Liver (tissue), 10 donors: ENCODE measurements at places on chromosomes 1 and 21.
A peak's percentile ranks its signal among the peaks of the same experiment; 100 is the strongest.

- no peaks in the 10 kb centered on the region for H3K27me3 ChIP-seq
- peak overlapping the region; percentile 93 for H3K27ac ChIP-seq
- peak overlapping the region; percentile 93 for H3K4me3 ChIP-seq
These were observed 1.2 kb upstream of the MTFR1L start for GRCh38 chr1:25818569-25818968.

DNA sequence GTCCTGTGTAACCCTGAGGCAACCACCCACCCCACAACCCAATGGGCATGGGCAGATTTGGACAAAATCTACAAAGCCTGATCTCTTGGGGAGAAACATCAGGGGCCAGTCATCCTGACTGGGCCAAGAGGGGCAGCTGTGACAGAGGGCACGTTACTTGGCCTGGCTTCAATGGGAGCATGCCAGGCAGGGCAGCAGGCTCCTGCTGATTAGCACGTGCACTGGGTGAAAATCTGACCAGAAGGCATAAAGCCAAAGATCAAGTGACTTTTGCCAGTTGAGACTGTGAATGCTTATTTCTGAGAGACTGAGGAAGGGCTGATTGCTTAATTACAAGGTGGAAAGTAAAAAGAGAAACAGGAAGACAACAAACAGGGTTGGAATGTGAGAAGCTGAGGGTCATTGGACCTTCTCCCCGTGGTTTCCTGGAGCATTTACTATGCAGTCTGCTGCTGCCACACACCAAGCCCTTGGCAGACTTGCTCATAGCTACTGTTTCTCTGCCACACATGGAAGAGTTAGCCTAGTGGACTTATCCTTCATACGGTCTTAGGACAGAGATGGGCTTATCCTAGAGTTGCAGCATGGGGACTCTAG, 39.8 kb upstream of the TNR start:
- DNase-seq, result no peak
- no peak overlapping the region for H3K27ac ChIP-seq
- no peak overlapping the region for H3K4me3 ChIP-seq
- H3K27me3 ChIP-seq, result no peaks in the 10 kb centered on the region
- H3K36me3 ChIP-seq, result no peaks in the 10 kb centered on the region

DNA sequence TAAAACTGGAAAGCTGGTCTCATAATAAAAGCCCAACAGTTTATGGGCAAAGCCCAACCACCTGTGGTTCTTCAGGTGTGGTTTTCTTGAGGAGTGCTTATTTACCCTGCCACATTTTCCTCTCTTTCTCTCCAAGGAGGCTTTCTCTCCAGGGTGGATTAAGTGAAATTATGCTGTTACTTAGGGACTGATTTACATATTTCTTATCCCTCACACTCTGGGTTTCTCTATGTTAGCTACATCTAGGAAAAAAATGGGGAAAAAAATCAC, 4.8 kb downstream of the TBX19 start:
- H3K4me3 ChIP-seq, result no peak overlapping the region
- peaks cover 2% of the 10 kb centered on the region for H3K36me3 ChIP-seq
- H3K27ac ChIP-seq, result no peak overlapping the region
- H3K27me3 ChIP-seq, result no peaks in the 10 kb centered on the region
- DNase-seq, result no peak

DNA sequence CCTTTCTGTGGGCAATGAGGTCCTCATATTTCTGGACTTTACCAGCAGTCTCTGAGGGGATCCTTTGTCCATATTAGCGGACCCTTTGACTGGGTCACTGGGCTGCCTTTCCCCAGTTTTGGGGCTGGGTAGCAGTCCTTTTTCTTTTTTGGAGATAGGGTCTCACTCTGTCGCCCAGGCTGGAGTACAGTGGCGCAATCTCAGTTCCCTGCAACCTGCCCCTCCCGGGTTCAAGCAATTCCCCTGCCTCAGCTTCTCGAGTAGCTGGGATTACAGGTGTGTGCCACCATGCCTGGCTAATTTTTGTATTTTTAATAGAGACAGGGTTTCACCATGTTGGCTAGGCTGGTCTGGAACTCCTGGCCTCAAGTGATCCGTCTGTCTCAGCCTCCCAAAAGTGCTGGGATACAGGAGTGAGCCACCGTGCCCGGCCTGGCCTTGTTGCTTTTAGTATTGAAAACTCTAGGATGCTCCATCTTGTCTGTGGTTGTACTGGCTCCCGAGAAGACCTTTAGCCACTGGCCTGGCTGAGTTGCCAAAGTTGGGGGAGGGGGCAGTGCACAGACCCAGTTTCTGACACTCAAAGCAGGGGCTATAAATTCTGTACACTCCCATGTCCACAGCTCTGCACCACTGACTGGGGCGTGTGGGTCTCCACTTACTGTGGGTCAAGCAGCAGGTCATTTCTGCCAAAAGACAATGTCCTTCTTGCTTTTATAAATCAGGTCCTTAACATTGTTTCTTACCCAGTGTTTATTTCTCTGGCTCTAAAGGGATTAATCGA, 33.1 kb downstream of the MAN1C1 start:
- H3K27me3 ChIP-seq, result no peaks in the 10 kb centered on the region
- DNase-seq, result no peak
- no peak overlapping the region for H3K4me3 ChIP-seq
- no peak overlapping the region for H3K27ac ChIP-seq
- peaks cover 11% of the 10 kb centered on the region for H3K4me1 ChIP-seq
- no peaks in the 10 kb centered on the region for H3K36me3 ChIP-seq

DNA sequence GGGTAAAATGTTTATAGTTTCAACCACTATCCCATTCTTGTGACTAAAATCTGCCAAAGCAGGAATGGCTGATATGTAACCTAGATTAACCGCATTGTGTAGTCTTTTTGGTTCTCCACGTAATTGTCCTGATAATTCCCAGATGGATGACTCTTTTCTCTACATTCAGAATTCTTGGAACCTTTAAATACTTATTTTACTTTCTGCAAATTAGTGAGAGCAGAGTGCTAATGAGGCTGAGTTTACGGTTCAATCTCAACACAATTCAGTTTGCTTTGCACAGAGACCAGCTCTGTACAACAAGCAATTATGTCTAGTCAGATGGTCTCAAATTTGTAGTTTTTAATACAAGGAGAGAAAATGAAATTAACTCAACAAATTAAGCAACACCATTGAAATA, 9.1 kb downstream of the CRB1 start:
- no peak overlapping the region for H3K27ac ChIP-seq
- H3K4me3 ChIP-seq, result no peak overlapping the region
- no peak for DNase-seq
- no peaks in the 10 kb centered on the region for H3K4me1 ChIP-seq
- no peaks in the 10 kb centered on the region for H3K36me3 ChIP-seq
- H3K27me3 ChIP-seq, result no peaks in the 10 kb centered on the region

GRCh38 chr1:19918057-19918456, 5.4 kb downstream of the PLA2G2E start:
- H3K27ac ChIP-seq, result no peak overlapping the region
- H3K27me3 ChIP-seq, result no peaks in the 10 kb centered on the region
- peaks cover 7% of the 10 kb centered on the region for H3K36me3 ChIP-seq
- H3K4me1 ChIP-seq, result no peaks in the 10 kb centered on the region
- H3K4me3 ChIP-seq, result no peak overlapping the region
- DNase-seq, result peak; percentile 79

GRCh38 chr1:95041491-95042165, 31.1 kb downstream of the ALG14 start:
- DNase-seq, result no peak
- no peaks in the 10 kb centered on the region for H3K27me3 ChIP-seq
- peaks cover 5% of the 10 kb centered on the region for H3K4me1 ChIP-seq
- no peaks in the 10 kb centered on the region for H3K36me3 ChIP-seq

DNA sequence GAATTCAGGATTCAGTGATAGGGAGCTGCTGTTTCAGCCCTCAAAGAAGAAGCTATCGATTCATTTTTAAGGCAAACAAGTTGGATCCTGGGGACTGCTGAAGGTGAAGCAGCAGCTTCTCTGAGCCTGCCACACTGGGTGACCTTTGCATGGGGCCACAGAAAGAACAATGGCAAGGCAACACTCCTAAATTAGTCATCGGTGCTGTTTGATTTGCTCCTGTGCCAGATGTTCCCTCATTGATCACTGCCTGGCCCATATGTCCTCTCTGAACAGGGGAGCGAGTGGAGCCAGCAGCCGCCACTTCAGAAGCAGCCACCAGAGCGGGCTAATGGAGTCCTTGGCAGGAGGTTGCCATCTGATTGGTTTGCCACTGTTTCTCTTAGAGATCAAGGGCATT, 391.5 kb downstream of the NTNG1 start:
- no peak for DNase-seq
- no peaks in the 10 kb centered on the region for H3K4me1 ChIP-seq
- no peaks in the 10 kb centered on the region for H3K36me3 ChIP-seq
- no peak overlapping the region for H3K27ac ChIP-seq
- no peak overlapping the region for H3K4me3 ChIP-seq

DNA sequence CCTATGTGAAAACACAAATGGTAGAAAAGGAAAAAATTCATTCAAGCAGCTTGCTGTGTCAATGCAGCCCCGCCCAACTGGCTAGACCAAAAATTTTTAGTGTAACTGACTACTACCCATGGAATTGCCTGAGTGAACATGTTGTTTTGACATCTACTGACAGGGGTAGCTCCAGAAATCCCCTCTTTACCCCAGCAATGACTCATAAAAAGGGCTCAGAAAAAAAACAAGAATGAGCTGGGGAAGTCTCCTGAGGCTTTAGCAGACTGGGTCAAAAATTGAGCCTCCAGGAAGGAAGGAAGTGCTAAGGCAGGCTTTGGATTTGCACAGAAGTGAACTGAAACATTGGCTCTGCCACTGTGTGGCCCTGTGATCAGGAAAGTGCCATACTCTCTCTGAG, 24.4 kb upstream of the FGGY start:
- no peaks in the 10 kb centered on the region for H3K27me3 ChIP-seq
- no peaks in the 10 kb centered on the region for H3K36me3 ChIP-seq
- no peak for DNase-seq
- H3K4me1 ChIP-seq, result no peaks in the 10 kb centered on the region
- no peak overlapping the region for H3K27ac ChIP-seq

- H3K4me1 ChIP-seq, result no peaks in the 10 kb centered on the region
- H3K36me3 ChIP-seq, result peaks cover 32% of the 10 kb centered on the region
- H3K27ac ChIP-seq, result no peak overlapping the region
- DNase-seq, result no peak
- no peaks in the 10 kb centered on the region for H3K27me3 ChIP-seq
These were observed 27.8 kb downstream of the NTPCR start for GRCh38 chr1:232978091-232978634.

- H3K27me3 ChIP-seq, result no peaks in the 10 kb centered on the region
- DNase-seq, result no peak
- H3K4me1 ChIP-seq, result no peaks in the 10 kb centered on the region
- H3K27ac ChIP-seq, result no peak overlapping the region
These were observed 61.3 kb downstream of the ST6GALNAC3 start for GRCh38 chr1:76135835-76136234.

- H3K27ac ChIP-seq, result no peak overlapping the region
- H3K4me1 ChIP-seq, result no peaks in the 10 kb centered on the region
- no peak overlapping the region for H3K4me3 ChIP-seq
These were observed 34.1 kb upstream of the CNIH3 start for GRCh38 chr1:224582041-224582440.

GRCh38 chr1:67166196-67166595, at the start of gene IL23R:
TSS of gene IL23R (plus strand) at chr1:67166454. CDS start at chr1:67168121, 1,667 bp downstream.
- no peak within 1 kb of the TSS for H3K27ac ChIP-seq
- H3K4me3 ChIP-seq, result no peak within 1 kb of the TSS
- no peaks in the 10 kb centered on the region for H3K27me3 ChIP-seq
- peaks cover 12% of the 10 kb centered on the region for H3K4me1 ChIP-seq
- no peaks in the 10 kb centered on the region for H3K36me3 ChIP-seq
- DNase-seq, result no peak

DNA sequence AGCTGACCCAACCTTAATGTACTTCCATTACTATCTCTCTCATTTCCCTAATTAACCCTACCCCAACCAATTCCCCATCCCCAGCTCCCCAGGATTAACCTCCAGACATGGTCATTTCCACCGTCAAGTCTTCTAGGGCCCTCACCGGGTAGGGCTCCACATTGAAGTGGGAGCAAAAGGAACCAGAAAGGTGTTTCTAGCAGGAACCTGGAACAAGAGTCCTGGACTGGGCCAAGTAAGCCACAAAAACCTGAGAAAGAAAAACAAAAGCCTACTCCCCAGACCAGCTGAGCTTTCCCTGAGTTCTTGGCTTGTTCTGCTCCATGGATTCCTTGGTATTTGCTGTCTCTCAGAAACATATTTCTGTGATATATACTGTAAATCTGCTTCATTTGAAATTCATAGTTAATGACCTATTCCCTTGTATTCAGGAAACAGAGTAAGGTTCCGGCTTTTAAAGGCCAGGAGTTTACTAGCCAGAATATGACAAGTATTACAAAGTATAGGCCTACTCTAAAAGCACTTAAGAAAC, 58.4 kb downstream of the SYF2 start:
- DNase-seq, result no peak
- no peak overlapping the region for H3K27ac ChIP-seq
- H3K4me1 ChIP-seq, result peaks cover 8% of the 10 kb centered on the region

DNA sequence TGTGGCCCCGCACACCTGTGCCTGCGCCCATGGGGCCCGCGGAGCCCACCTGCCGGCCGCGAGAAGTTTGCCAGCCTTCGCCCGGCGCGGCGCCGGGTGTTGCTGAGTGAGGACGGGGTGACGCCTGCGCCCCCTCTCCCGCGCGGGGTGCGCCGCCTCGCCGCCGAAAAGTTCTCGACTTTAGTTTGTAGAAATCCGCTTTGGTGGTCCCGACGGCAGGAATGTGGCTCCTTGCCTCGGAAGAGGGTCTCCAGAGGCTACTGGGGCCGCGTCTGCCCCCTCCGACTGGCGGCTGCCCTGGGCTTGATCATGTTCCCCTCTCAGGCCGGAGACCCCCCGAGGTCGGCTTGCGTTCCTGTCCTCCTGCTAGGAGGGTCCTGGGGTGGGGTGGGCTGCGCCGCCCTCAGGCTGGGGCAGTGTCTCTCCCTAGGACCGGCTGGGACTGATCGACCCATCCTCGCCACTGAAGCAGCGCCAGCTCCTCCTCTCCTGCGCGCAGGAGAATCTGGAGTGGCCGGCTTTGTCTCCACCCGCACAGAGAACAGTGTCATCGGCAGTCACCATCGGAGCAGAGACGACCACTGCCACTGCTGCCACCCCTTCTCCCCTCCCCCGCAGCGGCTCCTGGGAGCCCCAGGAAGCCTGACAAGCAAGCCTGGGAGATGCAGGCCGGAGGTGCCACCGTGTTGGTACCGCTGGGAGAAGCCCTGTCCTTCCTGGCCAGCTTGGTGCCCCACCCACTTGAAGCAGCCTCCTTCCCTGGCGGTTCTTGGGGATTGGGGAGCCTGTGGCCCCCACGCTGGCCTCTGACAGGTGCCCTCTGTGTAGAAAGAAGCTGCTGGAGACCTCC, 553 bp upstream of the SLC30A2 start:
- no peak for DNase-seq
- no peaks in the 10 kb centered on the region for H3K36me3 ChIP-seq
- H3K27ac ChIP-seq, result no peak overlapping the region
- H3K27me3 ChIP-seq, result peaks cover 5% of the 10 kb centered on the region
- H3K4me3 ChIP-seq, result no peak overlapping the region

DNA sequence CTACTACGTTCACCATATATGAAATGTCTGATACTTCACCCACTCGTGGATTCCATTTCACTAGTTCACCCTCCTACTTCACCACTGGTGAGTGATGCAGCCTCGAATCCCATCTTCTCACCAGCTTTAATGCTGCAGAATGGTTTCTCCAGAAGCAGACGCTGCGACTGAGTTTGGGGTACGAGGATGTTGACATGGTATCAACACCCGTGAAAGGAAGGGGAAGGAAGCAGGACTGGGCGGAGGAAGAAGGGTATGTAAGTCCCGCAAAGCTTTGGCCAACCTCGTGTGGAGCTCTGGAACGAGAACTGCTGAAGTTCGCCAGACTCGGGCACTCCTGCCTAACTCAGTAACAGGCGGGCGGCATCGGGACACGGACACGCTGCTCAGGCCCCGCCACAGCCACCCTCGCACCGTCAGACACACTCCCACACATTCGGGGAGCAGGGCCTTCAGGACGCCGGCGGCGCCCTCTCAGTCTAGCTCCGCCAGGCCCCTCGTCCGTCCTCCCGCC, 833 bp upstream of the DIP2A start:
- H3K36me3 ChIP-seq, result no peaks in the 10 kb centered on the region
- peak overlapping the region; percentile 89 for H3K27ac ChIP-seq
- H3K27me3 ChIP-seq, result no peaks in the 10 kb centered on the region
- H3K4me3 ChIP-seq, result peak overlapping the region; percentile 70
